NK-92 treated with Interleukin-12 subunit alpha and Interleukin-12 subunit beta, amount 100 ng/mL, for 24 hours (cell line): ENCODE measurements at places on chromosomes 4 and X.

GRCh38 chr4:87704001-87704400 is 53.9 kb downstream of the DMP1 start:
- no peak for DNase-seq

- no peak for DNase-seq
Observed at GRCh38 chrX:119359618-119360382, 39.3 kb upstream of the SLC25A43 start.

DNA sequence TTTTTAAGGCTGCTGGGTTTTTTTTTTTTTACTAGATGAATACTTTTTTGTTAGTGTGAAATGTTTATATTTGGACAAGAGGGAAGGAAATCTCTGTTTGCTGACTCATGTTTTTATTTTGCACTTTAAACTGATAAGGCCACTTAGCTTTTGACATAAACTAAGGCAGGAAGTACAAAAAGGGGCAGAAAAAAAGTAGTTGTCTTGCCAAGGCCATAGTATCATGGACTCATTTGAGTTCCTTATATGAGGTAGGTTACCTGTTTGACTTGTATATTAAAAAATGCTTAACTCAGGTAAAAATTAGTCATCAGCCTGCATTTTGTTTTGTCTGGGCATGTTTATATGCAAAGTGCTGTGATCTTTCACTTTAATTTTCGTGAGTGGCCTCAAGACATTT is 26.0 kb downstream of the SMAD1 start:
- no peak for DNase-seq

DNA sequence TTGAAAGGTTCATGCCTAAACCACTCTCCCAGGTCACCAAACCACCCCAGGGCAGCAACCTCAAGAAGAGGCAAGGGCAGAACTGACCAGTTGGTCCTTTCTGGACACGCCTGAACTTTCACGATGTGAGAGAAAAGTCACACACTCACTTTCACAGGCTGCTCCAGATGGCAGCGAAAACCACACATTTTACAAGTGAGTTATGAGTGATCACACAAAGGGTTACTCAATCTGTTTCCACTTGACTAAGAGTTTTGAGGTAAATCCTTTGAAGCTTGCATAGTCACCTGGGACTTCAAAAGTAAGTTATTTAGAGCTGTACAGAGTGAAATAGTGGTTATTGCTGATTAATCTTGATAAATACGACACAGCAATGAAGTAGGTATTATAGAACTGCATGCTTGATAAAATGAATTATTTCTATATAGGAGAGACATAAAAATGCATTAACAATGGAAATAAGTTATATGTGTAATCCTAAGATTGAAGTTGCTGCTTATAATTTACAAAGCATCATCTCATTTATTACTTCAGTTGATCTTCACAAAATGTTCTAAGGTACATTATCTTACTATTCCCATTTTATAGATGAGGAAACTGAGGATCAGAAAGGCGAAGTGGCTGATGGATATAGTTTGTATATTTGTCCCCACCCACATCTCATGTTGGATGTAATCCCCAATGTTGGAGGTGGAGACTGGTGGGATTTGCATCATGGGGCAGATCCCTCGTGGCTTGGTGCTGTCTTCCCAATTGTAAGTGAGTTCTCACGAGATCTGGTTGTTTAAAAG is 103.0 kb upstream of the KLF3 start:
- no peak for DNase-seq

DNA sequence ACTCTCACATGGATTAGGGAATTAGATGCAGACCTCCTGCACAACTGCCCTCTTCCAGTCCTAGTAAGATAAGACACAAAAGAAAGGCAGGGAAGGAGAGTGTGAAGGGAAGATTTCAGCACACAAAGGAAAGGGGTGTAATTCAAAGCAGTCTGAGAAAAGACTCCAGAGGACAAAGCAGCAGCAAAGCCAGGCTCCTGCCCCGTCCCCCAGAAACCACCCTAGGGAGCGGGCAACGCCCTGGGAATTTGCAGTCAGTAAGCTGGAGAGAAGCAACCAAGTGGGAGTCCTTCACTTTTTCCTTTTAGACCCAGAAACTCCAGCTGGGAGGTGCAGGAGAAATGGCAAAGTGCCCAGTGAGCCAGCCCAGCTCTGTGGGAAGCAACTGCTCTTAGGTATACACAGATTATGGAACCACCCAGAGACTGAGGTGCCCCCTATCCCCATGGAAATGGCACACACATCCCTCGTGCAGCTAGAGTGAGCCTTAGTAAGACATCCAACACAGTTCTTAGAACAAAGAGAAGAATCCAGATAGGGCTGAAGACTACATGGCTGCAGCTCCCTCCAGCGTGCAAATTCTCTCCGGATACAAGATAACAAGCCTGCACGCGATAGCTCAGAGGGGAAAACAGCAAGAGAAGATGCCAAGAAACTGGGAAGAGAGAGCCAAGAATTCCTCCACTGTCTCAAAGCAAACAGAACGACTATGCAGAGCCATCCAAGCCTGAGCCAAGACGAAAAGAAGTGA is 26.5 kb upstream of the IRAK1 start:
- DNase-seq: no peak

DNA sequence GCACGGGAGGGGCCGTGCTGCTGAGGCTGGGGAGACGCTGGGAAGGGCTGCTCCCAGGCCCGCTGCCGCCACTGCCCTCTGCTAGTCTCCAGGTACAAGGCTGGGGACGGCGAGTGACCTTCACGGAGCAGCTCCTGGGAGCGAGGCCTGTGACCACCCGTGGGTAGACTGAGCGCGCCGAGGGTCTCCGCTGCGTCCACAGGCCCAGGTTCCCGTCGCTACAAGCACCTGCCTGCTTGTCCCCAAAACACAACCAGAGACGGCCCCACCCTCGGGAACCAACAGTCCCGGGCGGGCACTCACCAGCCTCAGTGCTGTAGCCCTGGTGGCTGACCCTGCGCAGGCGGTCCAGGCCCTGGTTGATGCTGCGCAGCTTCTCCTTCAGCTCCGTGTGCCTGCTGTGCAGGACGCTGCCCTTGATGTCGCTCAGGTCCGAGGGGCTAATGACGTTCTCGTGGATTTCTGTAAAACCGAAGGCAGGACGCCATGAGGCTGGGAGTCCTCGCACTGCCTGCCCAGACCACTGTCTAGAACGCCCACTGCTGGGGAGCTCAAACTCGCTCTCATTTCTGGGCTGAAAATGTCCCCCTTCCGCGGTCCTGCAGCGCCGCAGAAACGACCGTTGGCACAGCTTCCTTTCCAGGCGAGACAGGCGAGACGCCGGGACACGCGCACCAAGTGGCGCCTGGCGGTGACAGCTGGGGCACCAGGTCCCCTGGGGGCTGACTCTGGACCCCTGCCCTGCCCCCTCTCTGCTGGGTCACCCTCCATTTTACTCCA is 14.3 kb downstream of the LRPAP1 start:
- no peak for DNase-seq

- DNase-seq: no peak
Observed at GRCh38 chr4:135098061-135098460, 896.5 kb upstream of the PABPC4L start.

GRCh38 chrX:4708970-4709760 is 995.7 kb upstream of the PRKX start:
- DNase-seq: no peak

DNA sequence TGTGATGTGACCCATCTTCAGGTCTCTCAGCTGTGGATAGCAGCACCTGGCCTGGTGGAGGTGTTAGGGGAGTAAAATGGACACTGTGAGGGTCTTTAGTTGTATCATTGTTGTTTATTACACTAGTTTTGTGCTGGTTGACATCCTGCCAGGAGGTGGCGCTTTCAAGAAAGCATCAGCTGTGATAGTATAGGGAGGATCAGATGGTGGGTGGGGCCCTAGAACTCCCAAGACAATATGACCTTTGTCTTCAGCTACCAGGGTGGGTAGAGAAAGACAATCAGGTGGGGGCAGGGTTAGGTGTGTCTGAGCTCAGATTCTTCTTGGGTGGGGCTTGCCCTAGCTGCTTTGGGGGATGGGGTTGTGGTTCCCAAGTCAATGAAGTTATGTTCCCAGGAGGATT is 162.8 kb downstream of the PPP1R2C start:
- no peak for DNase-seq

GRCh38 chr4:152960082-152960481 is 24.0 kb downstream of the FHDC1 start:
- DNase-seq: no peak

DNA sequence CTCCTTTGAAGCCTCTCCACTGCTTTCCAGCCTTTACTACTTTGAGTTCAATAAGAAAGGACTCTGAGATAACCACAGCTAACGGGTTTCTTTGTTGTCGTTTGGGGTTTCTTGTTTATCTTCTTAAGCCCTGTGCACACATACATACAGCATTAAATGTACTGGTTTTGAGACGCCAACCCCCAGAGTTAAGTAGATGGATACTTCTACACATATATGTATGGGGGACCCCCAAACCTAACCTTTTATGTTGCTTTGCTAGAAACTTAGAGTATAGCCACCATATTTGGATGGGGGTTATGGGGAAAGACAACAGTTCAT is 697 bp downstream of the CEP135 start:
- no peak for DNase-seq

- no peak for DNase-seq
Observed at GRCh38 chr4:15738877-15739276, 36.0 kb downstream of the BST1 start.

DNA sequence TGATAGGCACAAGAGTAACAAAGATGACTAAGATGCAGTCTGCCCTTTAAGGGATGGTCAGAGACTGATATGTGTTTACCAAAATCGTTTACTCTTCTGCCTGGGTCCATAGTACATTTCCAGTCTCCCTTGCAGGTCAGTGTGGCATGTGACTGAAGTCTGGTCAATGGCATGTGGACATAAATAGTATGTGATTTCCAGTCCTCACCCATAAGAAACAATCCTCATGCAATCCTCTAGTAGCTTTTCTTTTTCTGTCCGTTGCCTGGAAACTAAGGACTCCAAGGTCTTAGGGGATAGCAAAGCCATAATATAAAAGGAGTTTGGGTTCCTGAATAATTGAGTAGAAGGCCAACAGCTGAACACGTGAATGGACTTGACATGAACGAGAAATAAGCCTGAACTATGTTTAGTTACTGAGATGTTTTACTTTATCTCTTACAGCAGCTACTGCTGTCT is 1.1 kb downstream of the SLC9B2 start:
- DNase-seq: no peak

DNA sequence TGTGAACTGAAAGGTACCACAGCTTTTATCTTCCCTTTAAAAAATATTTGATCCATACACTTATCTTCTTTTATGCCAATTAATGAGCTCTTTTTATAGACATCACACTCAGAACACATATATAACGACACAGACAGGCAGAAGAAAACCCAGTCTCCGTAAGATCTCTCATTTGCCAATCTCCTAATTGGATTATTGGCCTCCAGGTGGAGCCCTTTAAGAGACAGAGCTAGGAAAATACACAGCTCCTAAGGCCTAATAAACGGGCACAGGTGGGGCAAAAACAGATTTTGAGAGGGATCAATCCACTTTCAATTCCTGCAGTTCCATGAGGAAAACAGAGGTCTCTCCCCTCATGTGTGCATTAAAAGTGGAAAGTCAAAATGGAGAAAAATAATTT is 1495.4 kb downstream of the RPA4 start:
- no peak for DNase-seq

- DNase-seq: no peak
Observed at GRCh38 chr4:56183344-56183959, 203.8 kb downstream of the AASDH start.

DNA sequence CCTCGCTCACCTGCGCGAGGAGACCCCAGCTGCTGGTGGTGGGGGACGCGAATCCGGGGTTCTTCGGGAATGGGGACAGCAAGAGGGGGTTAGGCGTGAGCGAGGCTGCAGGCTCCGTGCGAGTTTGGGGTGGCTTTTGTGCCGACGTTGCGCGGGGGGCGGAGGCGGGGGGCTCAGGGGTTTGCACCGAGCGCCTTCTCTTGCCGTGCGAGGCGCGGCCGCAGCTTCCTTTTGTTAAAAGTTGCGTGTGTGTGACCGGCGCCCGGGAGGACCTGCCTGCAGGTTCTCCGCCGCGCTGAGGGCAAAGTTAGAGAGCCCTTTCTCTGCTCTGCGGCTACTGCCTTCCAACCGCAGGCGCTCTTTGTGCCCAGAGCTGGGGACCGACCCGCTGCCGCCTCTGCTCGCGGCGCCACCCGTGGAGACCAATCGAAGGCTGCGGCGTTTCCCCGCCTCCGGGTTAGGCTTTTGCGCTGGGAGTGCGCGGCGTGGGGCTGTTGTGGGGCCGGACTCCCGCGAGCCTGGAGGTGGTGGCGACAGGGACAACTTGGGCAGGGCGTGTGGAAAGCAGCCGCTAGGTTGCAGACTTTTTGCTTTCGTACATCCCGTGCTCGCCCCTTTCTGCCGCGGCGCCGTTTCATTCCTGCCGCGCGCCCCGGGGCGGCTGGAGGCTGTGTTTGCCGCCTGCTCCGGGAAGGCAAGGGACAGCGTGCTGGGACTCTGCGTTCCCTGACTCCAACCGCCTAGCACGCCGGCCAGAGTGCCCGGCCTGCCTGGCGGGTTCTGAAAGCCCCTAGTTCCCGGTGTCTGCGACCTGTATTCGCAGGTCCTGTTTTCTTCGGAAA is 716 bp downstream of the KIT start:
- DNase-seq: no peak

- no peak for DNase-seq
Observed at GRCh38 chr4:3801521-3801920, 35.3 kb downstream of the ADRA2C start.

GRCh38 chr4:177680308-177680707 is 238.1 kb upstream of the AGA start:
- no peak for DNase-seq

DNA sequence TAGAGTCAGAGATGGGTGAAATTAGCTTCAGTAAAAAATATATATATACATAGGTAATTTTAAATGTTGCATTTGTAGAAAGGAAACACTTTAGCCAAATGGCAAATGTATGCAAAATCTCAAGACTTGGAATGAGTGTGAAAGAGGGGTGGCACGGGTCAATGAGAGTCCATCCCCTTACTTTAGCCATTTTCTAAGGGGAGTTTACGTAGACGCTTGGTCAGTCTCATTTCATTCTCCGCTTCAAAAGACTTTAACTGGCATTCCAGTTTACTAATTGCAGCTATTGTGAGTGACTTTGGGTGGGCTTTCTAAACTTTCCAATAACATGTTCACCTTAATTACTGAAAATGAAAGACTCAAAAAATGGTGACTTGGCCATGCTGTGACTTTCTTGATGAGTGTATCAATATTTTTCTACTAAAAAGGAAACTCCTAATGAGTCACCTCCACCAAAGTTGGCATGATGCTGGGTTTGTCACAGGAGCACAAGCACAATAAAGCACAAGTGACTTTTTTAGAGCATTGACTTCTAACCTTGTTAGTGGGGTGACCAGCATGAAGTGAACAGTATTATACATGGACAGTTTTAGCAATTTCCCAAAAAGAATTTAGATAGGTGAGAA is 356.0 kb upstream of the RASGEF1B start:
- no peak for DNase-seq

- no peak for DNase-seq
Observed at GRCh38 chr4:101140228-101140627, 207.1 kb downstream of the PPP3CA start.
